ENCODE measurements at places on chromosomes 2 and 18.

GRCh38 chr2:215060861-215061536, 77.4 kb downstream of the ABCA12 start:
- no peak for DNase-seq

DNA sequence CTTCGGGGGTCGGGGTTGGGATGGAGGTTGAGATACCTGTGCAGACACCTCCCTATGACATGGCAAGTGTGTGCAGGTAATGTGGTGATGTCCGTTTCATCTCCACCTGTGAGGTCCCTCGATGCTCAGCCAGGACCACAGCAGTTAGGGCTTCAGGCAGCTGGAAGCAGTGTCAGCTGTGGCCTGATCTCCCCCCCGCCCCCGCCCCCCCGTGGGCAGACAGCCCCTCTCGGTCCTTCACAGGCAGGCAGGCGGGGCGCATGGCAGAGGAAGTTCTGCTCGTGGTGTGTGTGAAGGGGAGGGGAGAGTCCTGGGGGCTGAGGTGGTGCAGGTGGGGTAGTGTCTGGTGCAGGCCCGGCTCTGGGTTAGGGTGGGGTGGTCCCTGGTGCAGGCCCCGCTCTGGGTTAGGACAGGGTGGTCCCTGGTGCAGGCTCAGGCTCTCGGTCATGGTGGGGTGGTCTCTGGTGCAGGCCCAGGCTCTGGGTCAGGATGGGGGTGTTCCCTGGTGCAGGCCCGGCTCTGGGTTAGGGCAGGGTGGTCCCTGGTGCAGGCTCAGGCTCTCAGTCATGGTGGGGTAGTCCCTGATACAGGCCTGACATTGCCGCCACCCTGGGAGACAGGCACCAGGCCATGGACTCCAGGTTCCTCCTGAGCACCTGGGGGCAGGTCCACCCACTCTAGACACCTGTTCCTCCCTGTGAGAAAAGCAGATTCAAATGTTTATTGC, 94.3 kb downstream of the NFATC1 start:
- no peak for DNase-seq

DNA sequence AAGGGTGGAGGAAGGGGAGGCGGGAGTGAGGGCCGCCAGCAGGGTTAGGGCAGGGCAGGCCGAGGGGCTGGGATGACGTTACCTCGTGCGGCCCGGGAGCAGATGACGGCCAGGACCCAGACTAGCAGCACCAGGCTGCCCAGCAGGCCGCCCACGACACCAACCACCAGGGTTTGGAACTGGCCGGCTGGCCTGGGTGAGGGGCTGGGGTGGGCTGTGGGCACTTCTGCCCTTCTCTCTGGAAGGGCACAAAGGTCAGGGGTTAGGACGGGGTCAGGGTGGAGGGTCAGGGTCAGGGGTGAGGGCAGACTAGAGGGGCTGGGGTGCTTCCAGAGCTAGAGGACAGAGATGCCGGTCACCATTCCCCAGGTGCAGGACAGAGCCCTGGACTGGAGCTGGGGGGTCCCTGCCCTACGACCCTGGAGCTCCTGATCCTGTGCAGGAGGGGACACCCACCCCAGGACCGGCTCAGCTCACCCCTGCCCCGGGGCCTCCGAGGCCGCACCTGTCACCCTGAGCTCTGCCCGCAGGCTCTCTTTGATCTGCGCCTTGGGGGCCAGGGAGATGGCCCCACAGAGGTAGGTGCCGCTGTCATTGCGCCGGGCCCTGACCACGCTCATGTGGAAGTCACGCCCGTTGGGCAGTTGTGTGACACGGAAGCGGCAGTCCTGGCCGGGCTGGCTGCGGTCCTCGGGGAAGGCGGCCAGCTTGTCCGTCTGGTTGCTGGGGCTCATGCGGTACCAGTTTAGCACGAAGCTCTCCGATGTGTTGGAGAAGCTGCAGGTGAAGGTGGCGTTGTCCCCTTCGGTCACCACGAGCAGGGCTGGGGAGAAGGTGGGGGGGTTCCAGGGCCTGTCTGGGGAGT, 6.3 kb downstream of the PDCD1 start:
- DNase-seq = no peak

GRCh38 chr2:176595986-176596385, 326.7 kb downstream of the MTX2 start:
- DNase-seq = no peak

DNA sequence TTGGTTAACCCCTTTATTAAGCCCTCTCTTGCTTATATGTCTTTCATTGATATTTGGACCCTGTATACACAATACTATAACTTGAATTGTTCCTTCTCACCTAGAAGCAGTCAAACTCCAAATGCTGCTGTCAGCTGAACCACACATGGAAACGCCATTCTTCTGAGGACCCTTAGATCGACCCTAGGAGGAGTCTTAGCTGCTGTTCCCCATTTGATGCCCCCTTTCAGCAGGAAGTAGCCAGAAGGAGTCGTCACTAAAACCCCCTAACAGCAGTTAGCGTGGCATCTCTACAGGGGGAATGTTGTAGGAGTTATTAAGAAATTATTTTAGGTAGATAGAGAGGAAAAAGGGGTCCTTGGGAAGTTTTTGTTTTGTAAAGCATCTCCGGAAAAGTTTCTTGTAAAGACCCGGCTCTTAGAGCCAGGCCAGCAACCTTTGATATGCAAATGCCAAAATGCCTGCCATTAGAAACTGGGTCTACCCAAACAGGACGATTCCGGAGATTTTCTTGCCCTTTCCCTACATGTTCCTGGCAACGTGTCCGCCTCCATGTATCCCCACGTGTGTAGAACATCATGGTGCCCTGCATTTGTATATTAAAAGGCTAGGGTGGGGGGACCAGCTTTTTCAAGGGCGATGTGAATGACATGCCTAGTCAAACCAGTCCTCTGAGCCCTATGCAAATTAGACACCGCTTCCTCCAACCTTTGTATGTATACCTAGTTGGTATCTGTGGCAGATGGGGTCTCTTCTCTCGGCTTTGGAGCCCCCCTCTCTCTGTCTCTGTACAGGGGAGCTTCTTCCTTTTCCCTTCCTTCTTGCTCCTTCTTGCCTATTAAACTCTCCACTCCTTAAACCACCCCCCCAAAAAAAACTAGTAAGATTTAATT, 638.4 kb upstream of the POU3F3 start:
- no peak for DNase-seq

GRCh38 chr2:151968770-151969470, 129.9 kb downstream of the CACNB4 start:
- no peak for DNase-seq

DNA sequence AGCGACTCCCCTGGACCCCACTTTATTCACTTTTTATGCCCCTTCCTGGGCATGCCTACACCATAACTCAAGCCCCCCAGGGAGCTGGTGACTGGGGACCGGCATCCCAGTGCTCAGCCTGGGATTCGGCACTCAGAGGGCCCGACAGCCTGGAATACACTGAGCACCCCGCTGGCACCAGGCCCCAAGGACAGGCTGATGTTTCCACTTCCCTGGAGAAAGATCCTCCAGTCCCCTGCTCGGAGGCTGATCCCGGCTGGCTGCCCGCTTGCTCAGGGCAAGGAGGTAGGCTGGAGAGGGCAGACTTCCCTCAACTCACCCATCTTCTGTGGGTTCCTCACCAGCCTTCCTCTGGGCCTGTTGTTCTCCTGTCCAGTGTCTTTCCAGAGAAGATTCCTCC, 36.6 kb downstream of the ODC1 start:
- DNase-seq = no peak

- no peak for DNase-seq
Measured at GRCh38 chr2:71742953-71743601, 289.7 kb downstream of the DYSF start.

- no peak for DNase-seq
Measured at GRCh38 chr2:235533616-235534385, 40.0 kb downstream of the AGAP1 start.

GRCh38 chr2:48482313-48482712, 47.6 kb upstream of the STON1 start:
- DNase-seq = no peak

DNA sequence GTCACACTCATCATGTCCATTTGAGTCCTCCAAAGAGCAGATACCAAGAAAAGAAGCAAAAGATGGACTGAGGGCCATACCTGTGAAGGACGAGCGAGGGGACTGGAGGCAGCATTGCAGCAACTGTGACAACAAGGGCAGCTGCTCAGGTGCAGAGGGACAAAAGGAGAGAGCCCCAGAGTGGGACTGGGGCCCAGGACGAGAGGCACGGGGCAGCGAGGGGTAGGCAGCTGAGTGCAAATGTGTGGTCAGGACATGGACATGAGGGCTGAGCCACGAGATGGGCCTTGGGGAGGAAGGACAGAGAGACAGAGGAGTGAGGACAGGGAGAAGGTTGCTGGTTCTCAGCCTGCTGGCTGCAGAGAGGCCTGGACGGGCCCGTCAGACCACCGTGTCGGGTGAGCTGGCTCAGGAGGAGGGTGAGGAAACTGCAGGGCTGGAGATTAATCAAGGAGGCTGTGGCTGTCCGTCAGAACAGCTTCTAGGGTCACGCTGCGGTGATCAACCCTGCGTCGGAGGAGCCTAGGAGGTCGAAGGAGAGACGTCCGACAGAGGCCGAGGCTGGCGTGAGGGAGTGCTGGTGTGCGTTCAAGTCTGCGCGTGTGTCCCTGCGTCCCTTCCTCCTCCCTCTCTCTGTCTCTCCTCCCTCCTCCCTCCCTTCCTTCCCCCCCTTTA, 206.8 kb upstream of the HDAC4 start:
- no peak for DNase-seq

GRCh38 chr2:172204309-172204708, 101.6 kb upstream of the DLX2 start:
- no peak for DNase-seq

- DNase-seq = no peak
Measured at GRCh38 chr2:197212344-197213262, 98.0 kb downstream of the ANKRD44 start.

- no peak for DNase-seq
Measured at GRCh38 chr18:42635378-42636048, 480.0 kb downstream of the RIT2 start.

GRCh38 chr2:74070991-74071390, 76.7 kb downstream of the BOLA3 start:
- no peak for DNase-seq

- DNase-seq = no peak
Measured at GRCh38 chr2:151205571-151205970, 56.1 kb downstream of the RBM43 start.

DNA sequence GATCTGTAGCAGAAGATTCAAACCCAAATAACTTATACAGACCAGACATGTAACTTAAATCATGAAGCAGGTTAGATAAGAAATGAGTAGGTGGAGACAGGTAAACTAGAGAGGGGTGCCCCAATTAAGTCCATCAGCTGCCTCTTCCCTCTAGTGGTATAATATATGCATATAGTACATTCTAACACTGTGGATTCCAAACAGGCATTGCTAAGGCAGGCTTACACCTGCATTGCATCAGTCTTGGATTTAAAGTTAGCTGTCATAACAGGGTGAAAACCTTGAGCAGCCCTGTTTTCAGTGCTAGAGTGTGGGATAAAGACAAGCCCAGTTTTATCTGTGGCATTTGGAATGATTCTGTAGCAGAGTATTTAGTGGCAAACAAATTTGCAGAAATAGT, 63.4 kb downstream of the NYAP2 start:
- DNase-seq = no peak

DNA sequence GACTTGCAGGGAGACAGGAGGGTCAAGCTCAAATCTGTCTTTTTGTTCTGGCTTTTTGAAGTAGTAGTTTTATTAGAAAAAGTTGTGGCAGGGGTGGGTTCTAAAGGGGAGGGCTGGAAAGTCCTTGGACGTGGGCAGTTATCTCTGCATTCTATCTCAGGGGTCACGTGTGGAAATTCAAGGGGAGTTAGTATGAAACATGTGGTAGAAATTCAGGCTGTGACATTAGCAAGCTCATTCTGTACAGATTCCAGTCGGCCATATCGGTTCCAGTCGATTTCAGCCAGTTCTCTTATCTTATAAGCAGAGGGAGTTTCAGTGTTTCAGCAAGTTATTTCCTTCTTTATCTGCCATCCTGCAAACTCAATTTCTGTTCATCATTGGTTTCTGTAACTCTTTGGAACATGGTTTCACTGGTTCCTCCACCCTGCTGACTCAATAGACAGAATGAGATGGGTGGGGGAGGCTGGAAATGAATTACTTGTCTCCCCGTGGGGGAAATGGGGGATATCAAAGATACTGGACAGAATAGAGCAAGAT, 53.0 kb downstream of the RAB27B start:
- DNase-seq = no peak

GRCh38 chr2:64092502-64092901, 51.7 kb downstream of the PELI1 start:
- DNase-seq = no peak

DNA sequence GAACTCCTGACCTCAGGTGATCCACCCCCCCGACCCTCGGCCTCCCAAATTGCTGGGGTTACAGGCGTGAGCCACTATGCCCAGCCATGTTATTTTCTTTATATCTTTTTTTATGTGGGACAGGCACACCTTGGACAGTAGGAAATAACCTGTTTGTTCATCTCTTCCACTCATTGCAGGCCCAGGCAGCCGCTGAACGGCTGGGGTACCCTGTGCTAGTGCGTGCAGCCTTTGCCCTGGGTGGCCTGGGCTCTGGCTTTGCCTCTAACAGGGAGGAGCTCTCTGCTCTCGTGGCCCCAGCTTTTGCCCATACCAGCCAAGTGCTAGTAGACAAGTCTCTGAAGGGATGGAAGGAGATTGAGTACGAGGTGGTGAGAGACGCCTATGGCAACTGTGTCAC, 8.4 kb downstream of the CAD start:
- no peak for DNase-seq

- DNase-seq = no peak
Measured at GRCh38 chr2:11716689-11717321, 29.6 kb upstream of the LPIN1 start.

DNA sequence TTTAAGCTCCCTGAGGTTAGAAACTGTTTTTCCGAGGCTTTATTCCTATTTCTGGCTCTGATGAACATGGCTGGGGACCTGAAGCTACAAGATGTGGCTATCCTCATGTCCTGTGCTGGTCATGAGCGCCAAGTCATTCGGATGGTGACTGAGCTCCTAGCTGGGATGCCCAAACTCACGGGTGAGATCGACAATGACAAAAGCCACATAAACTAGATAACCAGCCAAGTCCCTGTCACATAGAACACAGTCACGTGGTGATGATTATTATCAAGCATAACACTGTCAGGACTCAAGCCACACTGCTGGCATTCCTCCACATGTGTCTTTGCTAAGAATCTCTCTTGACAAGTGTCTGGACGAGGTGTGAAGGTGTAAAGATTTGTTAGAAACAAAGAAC, 274.9 kb downstream of the CLIP4 start:
- DNase-seq = no peak

DNA sequence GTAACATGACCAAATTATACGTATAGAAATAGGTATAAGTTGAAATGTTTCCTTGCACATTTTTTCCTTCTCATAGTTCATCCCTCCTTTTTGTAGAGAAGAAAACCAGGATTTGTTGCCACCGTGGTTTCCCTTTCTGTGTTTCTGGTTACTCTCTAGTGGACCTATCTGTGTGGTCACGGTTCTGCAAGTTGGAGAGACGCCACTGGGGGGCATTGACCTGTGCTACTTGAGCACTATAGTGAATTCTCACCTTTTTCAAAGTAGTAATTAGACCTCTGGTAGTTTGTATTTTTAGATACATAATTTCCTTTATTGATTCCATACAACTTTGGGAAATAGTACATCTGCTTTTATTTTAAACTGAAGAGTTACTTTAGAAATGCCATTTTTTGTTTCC, 444.8 kb downstream of the PTPRM start:
- DNase-seq = no peak

GRCh38 chr2:48668992-48669391, 51.3 kb downstream of the GTF2A1L start:
- no peak for DNase-seq

Measured in stimulated activated CD4-positive, alpha-beta T cell treated with anti-CD3 and anti-CD28 coated beads, Interleukin-12 subunit alpha, Interleukin-12 subunit beta, amount 100 ng/mL, for 4 hours (primary cell).